ENCODE measurements at places on chromosomes 5 and 9.

- peak; percentile 70 for DNase-seq
These were observed 923 bp upstream of the ZBTB5 start for GRCh38 chr9:37466037-37466709.

DNA sequence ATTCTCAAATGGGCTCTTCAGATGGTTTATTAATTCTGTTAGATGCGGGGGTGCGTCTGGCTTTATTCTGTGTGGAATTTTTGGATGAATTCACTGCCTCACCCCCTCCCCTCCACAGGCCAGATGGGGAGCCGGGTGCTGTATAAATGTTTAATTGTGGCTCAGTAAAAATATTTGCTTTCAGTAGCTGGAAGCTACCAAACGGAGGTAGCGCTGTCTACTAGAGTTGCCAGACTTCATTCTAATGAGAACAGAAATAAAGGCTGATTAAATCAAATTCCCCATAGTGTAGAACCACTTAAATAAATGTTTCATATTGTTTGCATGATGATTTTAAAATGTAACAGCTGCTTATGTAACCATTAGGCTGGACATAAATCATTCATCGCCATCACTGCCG, 34.5 kb upstream of the KCNMB1 start:
- DNase-seq: no peak

- DNase-seq: no peak
These were observed 3.1 kb upstream of the GNA14 start for GRCh38 chr9:77651203-77651602.

DNA sequence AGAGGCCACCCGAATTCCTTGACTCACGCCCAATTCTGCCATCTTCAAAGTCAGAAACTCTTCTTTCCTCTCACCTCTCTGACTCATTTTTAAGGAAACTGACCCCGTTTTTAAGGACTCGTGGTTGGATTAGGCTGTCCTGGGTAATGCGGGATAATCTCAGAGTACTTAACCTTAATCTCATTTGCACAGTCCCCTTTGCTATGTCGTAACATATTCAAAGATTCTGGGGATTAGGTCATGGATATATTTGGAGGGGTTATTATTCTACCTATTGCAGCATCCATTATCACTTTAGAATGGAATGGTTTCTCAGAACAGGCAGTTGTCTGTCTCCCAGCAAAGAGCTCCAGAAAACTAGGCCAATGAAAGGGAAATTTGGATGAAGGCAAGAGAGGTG, 80.8 kb upstream of the IL12B start:
- DNase-seq: no peak

DNA sequence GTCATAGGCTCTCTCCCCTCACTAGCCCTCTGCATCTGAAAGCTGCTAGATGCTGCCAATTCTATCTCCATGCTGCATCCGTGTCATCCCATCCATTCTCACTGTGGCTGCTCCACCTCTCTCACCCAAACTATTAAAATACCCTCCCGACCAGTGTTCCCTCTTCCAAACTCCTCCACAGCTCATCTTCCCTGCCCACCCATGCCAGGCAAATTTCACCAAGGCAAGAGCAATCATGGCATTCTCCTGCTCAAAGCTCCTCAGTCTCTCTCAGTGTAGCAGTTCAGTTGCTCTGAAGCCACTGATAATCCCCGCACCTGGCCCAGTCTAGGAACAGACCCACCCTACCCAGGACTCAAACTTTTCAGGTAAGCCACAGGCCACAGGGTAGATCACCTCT, 48.4 kb downstream of the SPOCK1 start:
- DNase-seq: no peak

DNA sequence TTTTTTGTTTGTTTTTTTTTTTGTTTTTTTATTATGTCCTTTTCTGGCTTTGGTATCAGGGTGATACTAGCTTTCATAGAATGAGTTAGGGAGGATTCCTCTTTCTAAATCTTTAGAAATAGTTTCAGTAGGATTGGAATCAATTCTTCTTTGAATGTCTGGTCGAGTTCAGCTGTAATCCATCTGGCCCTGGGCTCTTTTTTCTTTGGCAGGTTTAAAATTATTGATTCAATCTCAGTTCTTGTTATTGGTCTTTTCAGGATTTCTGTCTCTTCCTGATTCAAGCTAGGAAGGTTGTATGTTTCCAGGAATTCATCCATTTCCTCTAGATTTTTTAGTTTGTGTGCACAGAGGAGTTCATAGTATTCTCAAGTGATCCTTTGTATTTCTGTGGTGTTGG, 34.9 kb downstream of the IQGAP2 start:
- DNase-seq: no peak

- no peak for DNase-seq
These were observed 286.9 kb downstream of the PARP8 start for GRCh38 chr5:50953290-50953689.
